Activated CD4-positive, alpha-beta T cell treated with anti-CD3 and anti-CD28 coated beads, Interleukin-2, amount 50 U/mL, for 24 hours (primary cell): ENCODE measurements at places on chromosomes 3 and 15.

DNA sequence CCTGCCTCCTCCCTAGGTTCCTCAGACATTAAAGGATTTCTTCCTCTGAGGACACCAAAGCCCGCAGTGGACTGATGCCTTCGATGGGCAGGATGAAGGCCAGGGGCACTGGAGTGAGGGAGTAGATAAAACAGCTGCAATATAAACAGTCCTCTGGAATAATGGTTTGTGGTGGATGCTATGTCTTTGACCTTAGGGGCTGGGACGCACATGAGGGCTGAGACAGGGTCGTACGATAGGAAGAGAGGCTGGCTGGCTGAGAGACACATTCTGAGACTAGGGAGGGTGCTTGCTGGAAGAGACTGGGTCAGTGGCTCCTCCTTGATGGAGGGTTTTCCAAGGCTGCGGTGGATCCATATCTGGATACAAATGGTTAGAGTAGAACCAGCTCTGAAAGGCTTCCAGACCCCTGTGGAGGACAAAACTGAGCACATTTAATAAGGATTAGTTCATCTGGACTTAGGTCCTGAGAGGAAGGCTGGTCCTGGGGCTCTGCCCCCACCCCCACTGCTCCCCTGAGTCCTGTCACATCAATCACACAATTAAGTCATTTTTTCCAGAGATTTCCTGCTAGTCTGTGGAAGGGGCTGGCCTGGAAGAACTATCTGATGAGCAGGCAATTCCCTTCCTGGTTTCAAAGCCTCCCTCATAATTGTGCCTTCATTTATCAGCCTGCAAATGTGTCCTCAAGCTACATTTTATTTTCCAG lies 15.8 kb downstream of the TBC1D21 start:
- DNase-seq, result no peak

DNA sequence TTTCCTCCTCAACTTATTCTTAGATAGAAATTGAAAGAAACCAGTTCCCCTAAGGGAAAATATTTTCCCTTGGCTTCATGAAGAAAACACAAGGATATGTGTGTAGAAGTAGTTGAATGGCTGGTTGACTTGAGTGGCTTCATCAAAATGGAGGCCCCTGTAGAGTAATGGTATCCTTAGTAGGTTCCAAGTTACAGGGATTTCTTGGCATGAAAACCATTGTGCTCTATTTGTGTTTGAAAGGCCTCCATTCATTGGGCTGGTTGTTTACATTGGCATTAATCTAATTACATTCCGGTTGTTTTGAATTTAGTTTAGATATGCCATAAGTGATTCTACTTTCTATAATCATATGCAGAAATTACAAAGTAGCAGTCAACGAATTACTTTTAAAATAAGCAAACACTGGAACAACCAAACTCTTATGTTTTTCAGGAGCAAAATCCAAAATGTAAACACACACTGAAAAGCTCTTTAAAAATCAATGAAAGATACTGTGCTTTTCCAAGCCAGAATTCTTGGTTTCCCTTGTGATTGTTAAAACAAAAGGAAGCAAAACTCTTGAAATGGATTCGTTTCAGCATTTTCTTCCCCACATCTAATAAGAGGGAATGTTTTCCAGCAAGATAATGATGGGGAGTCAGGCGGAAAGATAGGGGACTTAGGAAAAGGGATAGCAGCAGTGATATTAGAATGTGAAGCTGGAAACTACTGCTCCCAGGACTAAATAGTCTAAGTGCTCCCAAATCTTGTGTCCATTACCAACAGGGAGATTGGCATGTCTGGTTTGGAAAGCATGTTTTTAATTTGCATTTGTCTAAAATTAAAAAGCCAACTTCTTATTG lies 77.0 kb downstream of the EPHA3 start:
- no peak for DNase-seq

GRCh38 chr3:175307642-175308041 lies 448.5 kb downstream of the NAALADL2 start:
- DNase-seq, result no peak

DNA sequence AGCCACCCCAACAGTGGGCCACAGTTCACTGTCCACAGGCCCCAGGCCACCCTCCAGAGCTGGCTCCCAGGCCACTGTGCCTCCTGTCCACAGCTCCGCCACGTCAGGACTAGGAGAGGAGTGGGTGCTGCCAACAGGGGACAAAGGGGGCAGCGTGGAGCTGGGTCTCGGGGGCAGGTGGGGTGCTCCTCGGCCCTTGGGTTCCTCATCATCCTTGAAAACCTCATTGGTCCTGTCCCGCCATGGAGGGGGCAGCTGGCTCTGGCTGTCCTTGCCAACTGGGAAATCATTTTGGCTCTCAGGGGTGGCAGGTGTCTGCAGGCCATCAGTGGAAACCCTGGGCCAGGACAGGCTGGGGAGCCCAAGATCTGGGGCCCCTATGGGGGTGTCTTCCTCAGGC lies 45.2 kb downstream of the ADAMTS7 start:
- no peak for DNase-seq

DNA sequence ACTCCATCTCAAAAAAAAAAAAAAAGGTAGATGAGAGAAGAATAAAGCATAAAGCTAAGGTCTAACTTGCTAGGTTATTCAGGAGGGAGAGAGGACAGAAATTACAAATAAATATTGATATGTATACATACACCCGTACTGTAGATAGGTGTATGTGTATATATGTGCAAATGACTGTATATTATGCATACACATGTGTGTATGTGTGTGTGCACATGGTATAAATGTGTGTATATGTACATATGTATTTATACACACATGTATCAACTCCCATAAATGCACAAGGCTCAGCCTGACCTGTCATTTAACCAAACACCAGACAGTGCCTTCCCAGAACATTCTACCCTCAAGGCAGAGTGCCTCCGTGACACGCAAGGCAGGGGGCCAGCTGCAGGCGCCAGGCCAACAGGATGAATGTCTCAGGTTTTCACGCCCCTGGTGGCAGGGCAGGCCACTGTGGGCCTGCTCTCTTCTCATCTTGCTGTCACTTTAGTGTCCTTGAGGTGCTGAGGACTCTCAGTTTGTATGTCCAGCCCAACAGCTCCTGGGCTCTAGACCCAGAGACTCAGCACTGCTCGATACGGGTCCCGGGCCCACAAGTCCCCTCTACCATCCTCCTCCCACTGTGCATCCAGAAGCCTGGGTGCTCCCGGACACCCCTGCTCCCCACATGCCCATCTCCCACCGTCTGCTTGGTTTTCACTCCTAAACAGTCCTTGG lies 40.4 kb downstream of the TM2D3 start:
- DNase-seq, result no peak

- DNase-seq, result no peak
Measured at GRCh38 chr15:94229591-94230369, 1.6 kb upstream of the MCTP2 start.

DNA sequence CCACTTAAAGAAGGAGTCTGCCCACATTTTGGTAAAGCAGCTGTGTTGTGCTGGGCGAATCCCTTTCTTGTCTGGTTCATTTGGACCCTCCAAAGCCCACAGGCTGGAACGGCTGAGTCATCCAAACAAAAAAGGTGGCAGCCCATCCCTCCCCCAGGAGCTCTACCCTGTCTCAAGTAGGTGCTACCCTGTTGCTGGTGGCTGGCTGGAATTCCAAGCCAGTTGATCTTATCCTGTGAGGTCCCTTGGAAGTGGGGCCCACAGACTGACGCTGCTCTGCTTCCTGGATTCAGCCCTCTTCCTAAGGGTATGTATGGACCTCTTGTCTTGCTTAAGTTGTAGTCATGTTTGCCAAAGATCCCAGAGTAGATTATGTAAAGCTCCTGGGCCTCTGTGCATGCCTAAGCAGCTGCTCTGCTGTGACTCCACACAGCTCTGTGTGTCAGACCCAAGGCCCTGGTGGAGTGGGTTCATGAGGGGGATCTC lies 44.5 kb downstream of the CCR1 start:
- DNase-seq, result no peak

GRCh38 chr15:67708500-67708899 lies 116.8 kb upstream of the SKOR1 start:
- no peak for DNase-seq

DNA sequence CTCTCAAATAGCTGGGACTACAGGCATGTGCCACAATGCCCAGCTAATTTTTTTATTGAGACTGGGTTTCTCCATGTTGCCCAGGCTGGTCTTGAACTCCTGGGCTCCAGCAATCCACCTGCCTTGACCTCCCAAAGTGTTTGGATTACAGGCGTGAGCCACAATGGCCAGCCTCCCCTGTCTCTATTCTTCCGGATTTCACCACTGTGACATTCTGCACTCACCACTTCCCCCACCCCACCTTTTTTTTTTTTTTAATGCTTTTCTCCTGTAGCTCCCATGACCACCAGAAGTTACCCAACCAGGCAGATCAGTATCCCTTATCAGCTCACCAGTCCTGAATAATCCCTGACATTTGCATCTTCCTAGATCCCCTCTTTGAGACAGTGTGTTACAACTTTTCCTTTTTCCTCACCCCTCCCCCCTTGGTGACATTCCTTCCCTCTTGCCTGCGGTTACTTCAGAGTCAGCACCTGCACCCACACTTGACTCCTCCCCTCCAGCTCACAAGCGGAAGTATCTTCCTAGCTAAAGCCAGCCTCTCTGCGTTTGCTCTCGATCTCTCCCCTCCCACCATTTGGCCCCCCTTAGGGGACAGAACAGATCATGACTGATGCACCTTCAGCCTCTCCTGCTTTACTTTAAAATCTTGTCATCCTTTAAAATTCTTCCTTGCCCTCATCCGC lies 13.5 kb upstream of the ZNF592 start:
- DNase-seq, result peak; percentile 20

- DNase-seq, result no peak
Measured at GRCh38 chr3:179670311-179670710, 17.5 kb downstream of the USP13 start.

GRCh38 chr15:60589728-60590127 lies 110.8 kb upstream of the ICE2 start:
- DNase-seq, result no peak

DNA sequence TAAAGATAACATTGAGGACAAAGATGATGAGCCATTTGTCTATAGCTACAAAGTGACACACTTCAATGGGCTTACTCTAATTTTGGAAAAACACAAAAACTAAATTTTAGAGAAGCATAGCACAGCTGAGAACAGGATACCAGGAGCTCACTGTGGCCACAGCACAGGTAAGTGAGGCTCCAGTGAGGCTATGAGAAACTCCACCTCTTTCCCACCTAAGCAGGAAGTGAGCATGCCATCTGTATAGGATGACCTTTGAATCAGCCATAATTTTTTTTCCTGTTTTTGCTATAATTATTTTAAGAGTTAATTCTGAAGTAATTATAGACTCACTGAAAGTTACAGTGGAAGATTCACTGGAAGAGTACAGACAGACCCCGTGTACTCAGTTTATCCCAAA lies 82.1 kb upstream of the DCLK3 start:
- no peak for DNase-seq

DNA sequence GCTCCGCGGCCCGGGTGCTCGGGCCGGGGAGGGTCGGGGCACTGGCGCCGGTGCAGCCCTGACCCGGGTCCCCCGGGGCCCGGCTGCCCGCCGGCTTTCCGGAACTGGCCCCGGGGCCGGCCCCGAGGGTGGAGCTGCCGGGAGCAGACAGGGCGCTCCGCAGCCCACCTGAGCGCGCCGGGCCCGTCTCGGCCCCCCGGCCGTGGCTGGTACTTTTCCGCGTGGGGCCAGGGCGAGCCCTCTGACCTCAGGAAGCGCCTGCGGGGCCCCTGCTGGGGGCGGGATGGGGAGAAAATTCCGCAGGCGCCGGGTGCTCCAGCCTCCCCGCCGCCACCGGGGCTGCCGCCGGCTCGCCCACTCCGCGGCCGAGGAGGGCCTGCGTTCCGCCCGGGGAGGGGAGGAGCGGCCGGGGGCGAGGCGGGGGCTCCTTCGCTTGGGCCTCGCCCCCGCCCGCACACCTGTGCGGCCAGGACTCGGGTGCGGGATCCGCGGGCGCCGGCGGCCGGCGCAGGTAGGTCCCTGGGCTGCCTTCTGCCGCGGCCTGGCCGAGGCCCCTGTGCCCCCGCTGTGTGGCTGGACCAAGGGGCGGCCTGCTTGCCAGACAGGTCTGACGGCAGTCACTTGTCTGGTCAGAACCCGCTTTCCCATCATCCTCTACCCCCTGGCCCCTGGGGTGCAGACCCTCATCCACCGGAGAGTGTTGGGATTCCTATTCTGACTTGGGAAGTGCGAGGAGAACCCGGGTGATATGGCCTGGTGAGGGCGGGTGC lies 3.5 kb downstream of the FURIN start:
- DNase-seq, result no peak

- DNase-seq, result no peak
Measured at GRCh38 chr15:91196768-91197167, 96.7 kb downstream of the SV2B start.

DNA sequence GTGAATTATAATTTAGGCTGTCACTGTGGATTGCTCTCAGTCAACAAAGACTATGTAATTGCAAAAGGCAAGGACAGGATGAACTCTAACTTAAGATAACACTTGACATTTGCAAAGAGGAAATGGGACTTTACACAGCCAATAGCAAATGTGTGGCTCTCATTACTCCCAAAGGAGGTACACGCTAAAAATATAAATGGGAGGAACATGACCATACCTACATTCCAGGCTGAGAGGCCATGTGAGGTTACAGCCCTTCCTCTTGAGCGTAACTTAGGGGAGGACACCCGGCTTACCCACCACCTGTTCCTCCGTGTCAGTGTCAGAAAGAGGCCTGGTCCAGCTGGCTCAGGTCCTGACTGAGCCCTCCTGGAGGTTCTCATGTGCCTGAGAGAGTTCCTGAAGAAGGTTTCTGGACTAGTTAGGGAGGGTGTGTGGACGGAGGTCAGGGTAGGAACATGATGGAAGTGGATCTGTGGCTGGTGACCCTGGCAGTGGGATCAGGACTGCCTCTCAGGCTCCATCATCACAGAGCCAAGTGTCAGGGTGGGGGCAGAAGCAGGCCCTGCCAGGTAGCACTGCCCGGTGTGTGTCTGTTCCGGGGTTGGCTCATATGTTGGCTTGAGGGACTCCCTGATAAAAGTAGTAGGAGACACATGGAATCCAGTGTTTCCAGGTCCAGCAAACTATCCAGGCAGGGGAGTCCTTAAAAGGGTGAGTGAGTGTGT lies 7.9 kb downstream of the POPDC2 start:
- no peak for DNase-seq
